Naive thymus-derived CD4-positive, alpha-beta T cell (primary cell): ENCODE measurements at places on chromosomes 5 and 9. TPM values are rescaled to one million over a fixed set of nuclear protein-coding genes. Genes with fewer than 3 reads are reported as not detected.

DNA sequence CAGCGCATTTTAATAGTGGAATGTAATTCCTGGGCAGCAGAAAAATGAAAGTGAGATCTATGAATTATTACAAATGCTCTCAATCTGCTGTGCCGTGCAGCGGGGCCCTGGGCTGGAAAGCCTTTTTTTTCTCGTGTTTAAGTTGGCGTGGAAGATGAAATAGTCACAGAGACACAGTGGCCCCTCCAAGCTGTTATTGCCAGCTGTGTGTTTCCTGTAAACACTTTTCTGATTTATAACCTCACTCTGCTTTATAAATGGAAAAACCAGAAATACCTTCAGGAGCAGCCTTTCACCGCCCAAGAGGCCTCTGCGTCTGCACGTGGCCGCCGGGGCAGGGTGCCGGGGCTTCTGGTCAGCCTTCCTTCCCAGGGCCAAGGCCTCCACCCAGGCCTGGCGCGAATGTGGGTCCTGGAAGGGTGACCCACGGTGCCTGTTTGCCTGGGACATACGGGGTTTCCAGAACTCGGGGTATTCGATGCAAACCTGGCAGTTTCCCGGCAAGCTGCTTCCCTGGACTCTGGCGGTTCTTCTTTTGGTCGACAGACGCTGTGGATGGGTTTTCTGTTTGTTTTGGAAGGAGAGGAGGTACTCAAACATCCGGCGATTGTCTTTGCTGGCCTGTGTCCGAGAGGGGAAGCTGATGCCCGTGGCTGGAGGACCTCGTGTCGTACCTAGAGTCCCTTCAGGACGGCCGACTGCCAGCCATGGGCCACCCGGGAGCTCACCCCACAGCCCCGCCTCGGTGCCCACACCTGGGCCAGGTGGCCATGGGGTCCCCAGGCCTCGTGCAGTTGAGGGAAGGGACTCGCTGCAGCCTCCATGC lies 256.7 kb downstream of the PARP8 start:
- DNase-seq: no peak

DNA sequence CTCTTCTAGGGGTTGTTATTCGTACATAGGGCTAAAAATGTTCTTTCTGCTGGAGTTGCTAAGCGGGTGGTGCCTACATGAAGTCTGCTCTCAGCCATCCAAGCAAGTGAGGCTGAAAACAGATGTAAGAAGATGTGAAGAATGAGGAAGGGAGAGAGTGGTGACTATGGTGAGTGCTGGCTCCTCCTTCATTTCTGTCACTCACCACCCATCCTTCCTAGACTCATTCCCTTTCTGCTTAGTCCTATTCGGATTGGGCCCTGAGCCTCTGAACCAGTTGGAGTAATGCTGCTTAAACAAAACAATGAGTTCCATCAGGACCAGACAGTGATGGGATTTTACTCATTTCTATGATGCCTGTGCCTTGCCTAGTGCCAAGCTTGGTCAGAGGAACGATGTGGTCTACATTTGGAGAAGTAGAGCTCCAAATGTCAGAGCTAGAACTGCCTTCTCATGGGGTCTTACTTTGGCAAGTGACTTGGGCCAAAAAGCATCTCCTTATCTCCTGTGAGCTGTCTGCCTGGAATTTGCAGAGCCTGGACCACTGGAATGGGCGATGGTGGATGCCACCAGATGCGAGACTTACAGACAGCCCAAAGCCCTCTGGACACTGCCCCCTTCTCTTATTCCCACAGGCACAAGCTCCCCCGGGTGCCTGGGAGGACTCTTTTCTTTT lies 192.9 kb downstream of the FBXL7 start:
- no peak for DNase-seq

- DNase-seq: no peak
Measured at GRCh38 chr9:4090491-4090890, 209.4 kb downstream of the GLIS3 start.

DNA sequence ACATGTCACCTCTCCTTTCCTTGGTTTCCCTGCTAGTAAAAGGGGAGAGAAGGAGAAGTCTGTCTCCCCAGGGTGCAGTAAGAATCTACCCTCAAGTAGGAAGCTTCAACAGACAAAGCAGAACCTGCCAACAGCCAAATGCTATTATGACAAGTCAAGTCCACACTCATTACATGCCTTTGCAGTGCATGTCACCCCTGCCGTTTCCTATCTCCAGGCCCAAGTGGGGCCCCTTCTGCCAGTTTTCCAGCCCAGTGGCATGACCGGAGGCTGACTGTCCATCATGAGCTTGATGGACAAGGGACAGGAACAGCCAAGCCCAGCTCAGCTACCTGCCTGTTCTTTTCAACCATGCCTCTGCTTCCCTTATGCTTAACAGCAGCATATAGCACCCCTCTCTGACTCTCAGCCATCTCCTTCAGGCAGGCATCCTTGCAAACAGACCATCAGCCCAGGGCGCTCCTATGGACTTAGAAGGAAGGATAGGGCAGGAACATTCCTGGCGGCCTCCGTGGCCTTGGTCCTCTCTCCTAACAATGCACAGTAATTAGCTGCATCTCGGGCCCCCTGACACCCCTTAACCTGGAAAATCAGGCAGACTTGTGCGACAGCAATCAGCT lies 107.2 kb upstream of the RAD23B start:
- DNase-seq: no peak

GRCh38 chr5:32542216-32543059 lies 42.9 kb upstream of the SUB1 start:
- no peak for DNase-seq

DNA sequence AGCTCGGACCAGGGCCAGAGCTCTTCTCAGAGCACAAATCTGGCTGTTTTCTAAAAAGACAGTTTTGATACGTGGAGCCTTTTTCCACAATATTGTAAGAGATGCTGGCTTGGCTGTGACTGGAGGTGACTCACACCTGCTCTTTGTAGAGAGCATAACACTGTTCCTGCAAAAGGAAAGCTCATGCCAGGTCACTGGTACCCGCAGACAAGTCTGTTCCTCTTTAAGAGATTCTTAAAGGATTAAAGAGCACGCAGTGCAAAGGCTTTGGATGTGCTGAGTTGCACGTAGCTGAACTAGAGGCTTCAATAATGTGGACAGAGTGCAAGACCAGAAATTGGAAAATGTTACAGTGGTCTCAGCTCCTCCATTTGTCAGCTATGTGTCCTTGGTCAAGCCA lies 19.0 kb downstream of the ACTL7B start:
- no peak for DNase-seq

- DNase-seq: no peak
Measured at GRCh38 chr9:15404171-15404570, 18.5 kb upstream of the SNAPC3 start.

- DNase-seq: no peak
Measured at GRCh38 chr9:103702572-103702971, 391.5 kb upstream of the SMC2 start.

DNA sequence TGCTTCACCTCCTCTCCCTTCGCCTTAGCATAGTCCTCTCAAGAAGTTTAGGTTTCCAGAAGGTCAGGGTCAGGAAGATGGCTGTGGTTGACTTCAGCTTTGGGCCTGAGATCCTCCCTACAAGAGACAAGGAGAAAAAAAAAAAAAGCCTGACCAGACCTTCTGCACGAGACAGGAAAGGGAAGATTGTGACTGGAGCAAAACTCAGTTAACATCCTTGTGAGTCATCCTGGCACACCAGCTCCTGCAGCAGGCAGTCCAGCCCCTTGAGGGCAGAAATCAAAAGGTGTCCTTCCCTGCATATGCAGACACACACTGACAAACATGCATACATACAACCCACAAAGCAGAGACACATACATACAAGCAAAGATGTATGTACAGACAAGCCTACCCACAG lies 18.0 kb upstream of the ENHO start:
- DNase-seq: no peak

DNA sequence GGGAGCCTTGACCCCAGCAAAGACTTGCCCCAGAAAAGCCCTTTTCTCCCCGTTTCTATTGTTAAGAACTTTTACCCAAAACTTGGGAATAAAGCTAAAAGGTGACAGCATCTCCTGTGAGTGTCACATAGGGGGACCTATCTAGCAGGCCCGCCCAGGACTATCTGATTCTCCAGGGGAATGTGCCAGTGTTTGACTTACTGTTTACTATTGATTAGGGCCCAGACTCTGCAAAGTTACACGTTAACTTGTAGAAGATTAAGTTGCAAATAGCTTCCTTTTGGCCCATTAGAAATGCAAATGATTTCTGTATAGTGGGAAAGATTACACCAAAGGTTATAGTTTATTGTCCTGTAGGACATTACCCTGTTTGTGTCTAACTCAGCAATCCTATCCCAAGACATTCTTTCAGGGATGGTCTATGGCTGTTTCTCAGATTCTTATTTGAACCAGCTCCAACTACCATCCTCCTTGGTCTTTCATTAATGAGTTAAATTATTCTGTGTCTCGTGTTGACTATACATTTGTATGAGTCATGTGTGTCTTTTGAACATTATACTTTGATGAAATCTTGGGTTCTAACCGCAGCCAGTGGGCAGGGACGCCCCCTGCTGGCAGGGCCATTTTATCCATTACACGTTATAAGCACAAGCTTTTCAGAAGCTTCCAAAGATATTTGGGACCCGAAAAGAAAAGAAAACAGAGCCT lies 60.7 kb downstream of the HRH2 start:
- peak; percentile 45 for DNase-seq

- peak; percentile 94 for DNase-seq
Measured at GRCh38 chr5:77775790-77776553, at the start of gene TBCA. Gene TBCA, minus strand, starts transcription at chr5:77776339. Its CDS starts 82 bp downstream, at chr5:77776257.

GRCh38 chr9:17082343-17083064 lies 52.3 kb upstream of the CNTLN start:
- no peak for DNase-seq

GRCh38 chr9:107222020-107222522 lies 61.0 kb upstream of the RAD23B start:
- no peak for DNase-seq

DNA sequence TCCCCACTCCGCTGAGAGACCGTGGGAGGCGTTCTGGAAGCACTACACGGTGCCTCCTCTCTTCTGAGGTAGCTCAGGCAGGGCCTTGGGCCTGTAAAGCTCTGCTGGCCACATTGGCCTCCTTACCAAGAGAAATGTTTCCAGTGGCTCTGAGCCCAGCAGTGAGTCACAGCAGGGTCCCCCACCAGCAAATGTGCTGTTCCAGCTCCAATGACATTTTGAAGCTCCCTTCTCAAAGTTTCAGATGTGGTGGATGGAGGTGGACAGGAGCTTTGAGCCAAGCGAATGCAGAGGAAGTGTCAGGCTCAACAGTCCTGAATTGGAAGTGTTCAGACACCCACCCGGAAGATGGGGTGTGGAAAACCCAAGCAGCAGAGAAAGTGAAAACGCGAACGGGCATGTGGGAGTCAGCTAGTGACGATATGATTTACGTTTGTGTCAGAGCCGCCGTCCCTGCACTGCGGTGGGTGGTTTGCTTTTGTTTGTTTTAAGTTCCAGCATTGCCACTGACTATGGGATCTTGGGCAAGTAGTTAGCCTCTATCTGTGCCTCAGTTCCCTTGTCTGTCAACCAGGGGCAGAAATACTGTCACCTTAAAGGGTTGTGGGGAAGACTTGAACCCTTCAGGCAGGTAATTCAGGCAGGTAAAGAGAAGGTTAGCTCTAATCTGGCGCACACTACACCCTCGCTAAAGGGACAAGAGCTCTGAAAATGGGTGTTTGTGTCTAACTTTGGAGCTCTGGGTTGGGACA lies 38.2 kb downstream of the C5orf15 start:
- DNase-seq: peak; percentile 58

- DNase-seq: no peak
Measured at GRCh38 chr5:5387777-5388176, 34.7 kb upstream of the ICE1 start.

GRCh38 chr5:132334812-132335211 lies 34.7 kb upstream of the SLC22A5 start:
- no peak for DNase-seq

GRCh38 chr5:14869668-14870164 lies 1.9 kb downstream of the ANKH start:
- DNase-seq: peak; percentile 9

GRCh38 chr5:138468133-138468965 lies 3.1 kb downstream of the EGR1 start:
- no peak for DNase-seq

- DNase-seq: no peak
Measured at GRCh38 chr5:144659634-144660227, 489.1 kb downstream of the KCTD16 start.

DNA sequence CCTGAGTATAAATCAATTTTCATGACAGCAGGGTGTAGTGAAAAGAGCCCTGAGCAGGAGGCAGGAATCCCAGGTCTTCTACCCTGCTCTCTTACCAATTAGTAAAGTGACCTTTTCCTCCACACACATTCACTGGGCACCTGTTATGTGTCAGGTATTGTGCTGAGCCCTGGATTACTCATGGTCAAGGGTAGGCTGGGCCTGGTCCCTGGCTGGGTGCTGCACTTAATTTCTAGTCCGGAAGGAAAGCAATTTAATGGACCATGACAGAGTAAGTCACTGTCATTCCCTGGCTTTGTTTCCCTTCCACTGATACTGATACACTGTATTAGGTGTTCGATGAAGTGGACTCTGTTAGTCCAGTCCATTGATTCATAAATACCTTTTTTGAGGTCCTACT lies 29.1 kb upstream of the BRINP1 start:
- DNase-seq: no peak

DNA sequence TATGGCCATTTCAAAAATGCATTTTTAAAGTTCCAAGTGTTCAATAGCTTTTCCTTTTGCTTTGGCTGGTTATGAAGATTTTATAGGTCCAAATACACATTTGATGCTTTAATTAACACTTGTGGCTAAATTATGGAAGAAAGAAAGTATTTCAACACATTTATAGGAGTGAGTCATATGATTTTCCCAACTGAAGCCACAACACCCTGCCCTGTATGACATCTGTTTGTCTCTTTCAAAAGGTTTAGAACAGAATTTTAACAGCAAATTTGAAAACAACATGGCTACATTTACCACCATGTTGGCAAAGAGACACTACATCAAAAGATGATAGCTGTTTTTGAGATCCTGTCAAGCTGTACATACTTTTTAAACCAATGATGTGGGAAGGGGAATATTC lies 99.4 kb downstream of the TMEM174 start:
- no peak for DNase-seq

DNA sequence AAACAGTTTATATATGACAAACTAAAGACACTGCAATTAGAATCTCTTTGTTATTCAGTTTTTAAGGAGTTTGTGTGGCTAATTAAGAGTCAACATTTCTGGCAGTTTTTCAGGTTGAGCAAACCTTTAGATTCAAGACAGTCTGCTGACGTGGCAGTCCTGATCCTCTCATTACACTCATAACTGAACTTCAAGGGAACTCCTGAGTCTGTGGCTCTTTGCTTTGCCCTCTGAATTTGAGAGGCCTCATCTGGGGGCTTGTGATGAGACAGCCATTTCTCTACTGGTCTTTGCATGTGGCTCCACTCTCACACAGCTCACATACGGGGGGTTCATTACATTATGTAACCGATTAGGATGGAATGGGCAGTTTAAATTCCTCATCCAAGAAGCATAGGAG lies 182.9 kb upstream of the MEF2C start:
- no peak for DNase-seq

GRCh38 chr5:16505140-16505891 lies 39.7 kb upstream of the ZNF622 start:
- DNase-seq: no peak

- DNase-seq: no peak
Measured at GRCh38 chr5:9625286-9625685, 4.9 kb downstream of the TAS2R1 start.

- no peak for DNase-seq
Measured at GRCh38 chr5:107576155-107576554, 94.6 kb downstream of the EFNA5 start.

The SLC6A19 gene
- not detected for total RNA-seq

The FOXD4L5 gene
- total RNA-seq: not detected

The SPATA31C1 gene
- not detected for total RNA-seq

The SPATA6L gene
- 9.2 TPM for total RNA-seq

The RPL7A gene
- 2,815 TPM for total RNA-seq

The ACER2 gene
- total RNA-seq: 5.5 TPM

The OTULINL gene
- 31.9 TPM for total RNA-seq

The ANGPTL2 gene
- not detected for total RNA-seq

The CCDC192 gene
- not detected for total RNA-seq
